ENCODE measurements at places on chromosomes 1 and 21.

- no peak for DNase-seq
Measured at GRCh38 chr1:228277491-228278431, 69.9 kb downstream of the OBSCN start.

DNA sequence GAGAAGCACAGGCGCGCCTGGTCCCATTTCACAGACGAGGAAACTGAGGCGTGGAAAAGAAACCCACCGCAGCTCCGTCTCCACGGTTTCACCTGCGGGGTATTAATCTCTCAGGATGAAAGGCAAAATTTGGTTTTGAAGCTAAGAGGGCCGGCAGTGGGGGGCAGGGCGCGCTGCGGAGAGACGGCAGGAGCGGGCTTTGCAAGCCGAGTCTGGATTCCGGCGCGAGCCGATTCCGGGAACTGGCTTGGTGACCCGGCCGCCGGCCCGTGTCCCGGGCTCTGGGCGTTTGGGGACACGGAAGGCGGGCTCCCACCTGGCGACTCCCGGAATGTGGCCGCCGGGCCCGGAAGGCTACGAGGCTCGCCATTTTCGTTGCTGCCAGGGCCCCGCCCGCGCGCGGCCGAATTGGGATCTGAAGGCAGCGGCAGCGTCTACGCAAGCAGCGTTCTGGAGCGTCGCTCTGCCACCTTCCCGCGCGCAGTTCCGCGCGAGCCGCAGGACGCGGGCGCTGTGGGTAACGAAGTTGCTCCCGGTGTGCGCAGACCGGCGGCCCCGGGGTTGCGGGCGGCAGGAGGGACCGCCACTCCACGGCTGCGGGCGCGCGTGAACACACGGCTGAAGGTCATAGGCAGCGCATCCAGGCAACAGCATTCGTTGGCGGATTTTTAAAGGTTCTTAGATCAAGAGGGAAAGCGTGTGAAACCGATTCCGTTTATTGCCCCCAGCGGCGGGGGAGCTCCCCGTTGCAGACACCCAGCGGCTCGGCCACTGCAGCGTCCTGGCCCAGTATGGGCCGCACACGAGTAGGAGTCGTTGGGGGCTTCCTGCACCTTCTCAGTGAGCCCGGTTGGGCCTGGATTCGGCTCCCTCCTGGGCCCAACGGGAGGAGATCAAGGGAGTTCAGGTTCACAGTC is 5.4 kb upstream of the PRDM16 start:
- DNase-seq = no peak

- no peak for DNase-seq
Measured at GRCh38 chr1:196557797-196558196, 50.4 kb downstream of the KCNT2 start.

- no peak for DNase-seq
Measured at GRCh38 chr1:154213274-154213673, 7.1 kb upstream of the CFAP141 start.

DNA sequence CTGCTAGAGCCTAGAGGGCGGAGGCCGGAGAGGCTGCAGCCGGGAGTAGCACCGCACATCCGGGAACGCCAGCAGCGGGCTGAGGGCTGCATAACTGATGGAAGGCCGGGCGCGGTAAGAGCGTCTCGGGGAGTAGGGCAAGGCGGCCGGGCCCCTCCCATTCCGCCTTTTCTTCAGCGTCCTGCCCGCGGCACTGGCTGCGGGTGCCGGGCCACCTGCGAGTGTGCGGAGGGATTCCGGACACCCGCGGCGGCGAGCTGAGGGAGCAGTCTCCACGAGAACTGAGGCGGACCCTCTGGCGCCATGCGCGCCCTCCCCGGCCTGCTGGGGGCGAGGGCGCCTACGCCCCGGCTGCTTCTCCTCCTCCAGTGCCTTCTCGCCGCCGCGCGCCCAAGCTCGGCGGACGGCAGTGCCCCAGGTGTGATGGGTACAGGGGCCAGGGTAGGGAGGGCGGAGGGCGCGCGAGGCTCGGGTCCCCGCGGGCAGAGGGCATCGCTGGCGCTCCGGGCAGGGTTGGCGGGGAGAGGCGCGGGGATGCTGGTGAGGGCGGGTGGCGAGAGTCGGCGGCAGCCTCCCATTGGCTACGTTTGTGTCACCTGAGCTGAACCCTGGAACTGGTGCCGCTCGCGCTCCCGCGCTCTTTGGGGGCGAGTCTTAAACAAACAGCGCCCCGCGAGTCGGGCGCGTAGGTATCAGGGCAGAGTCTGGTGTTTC is 334.4 kb downstream of the SRGAP2C start:
- DNase-seq = peak; percentile 76

DNA sequence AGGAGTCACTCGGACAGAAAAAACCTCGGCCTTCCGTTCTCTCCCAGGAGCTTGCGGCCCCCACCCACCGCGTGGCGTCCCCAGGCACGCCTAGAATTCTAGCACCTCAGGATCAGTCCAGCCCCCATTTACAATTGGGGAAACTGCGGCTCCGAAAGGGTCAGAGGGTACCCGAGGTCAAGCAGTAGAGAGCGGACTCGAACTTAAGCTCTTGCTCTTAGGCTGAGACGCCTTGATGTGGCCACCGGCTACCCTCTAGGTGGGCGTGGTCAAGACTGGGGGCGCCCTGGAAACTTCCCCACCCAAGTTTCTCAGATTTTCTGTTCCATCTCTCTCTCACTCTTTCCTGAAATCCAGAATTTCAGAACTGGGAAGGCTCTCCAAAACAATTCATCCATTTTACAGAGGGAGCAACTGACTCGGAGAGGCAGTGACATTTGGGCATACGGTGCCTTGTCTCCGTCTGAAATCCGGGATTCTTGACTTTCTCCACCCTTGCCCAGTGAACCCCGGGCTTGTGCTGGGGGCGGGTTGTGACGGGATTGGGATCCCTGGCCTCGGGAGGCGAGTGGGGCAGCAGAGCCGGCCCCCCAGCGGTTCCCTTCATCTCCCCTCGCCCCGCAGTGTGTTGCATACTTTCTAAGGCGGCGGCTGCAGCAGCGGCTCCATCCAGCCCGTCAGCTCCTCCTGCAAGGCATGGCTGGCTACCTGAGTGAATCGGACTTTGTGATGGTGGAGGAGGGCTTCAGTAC is 777 bp downstream of the AZIN2 start:
- DNase-seq = no peak

GRCh38 chr1:165371588-165372225 is 15.2 kb upstream of the LMX1A start:
- no peak for DNase-seq

DNA sequence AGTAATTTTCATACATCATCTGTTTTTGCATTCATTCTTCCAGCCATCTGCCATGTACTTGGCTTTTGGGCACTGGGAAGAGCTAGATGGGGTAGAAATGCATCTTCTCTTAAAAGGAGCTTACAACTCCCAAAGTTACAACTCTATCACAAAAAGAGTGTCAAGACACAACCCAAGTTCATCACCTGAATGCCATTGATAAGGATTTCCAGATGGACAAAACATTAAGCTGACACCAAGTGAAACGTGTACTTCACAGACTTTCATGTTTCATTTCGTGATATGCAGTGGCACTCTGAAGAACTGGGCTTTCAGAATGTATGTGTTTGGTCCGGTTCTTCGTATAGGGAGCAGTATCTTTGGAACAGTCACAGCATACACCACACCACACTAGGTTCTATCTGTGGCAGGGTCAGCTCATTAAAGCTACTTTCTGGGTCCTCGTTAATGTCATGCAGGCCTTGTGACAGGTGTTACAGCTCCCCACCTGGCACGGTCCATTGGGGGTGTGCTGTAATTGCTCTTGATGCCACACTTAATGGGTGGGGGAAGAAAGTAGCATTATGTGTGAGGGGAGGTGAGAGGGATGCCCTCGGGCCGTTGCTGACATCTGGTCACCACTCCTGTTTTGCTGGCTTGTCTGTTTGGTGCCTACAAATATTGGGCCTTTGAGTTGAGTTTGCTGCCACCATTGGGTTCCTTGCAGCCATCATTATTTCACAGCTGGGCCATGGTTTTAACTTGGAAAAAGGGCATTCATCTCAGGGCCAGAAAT is 164.9 kb downstream of the NFIA start:
- no peak for DNase-seq

- no peak for DNase-seq
Measured at GRCh38 chr1:106080608-106081325, 975.7 kb upstream of the PRMT6 start.

DNA sequence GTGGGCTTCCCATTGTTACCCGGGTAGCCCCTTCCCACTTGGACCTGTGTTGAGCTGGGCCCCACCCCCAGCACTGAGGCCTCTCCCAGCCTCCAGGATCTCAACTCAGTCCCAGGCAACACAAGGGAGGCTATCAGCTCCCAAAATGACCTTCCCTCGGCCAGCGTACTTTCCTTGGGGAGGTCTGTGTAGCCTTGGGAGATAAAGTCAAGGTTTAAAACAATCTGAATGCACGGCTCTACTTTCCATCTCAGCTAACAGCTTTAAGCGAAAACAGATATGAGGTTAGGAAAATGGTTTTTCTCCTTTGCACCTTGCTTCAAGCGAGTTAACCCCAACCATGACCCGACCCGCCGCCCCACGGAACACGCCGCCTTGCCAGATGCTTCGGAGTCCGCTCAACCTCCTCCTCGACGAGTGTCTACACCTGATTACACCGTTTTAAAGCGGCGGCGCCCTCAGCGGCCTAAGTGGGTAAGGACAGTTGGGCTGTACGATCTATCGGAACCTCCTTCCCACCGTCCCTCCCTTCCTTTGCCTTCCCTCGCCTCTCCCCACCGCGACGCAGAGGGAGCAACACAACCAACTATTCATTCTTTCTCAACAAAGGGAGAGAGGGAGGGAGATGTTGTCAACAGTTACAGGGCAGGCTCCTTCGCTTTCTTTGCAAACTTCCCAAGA is 1.1 kb downstream of the BCAR3 start:
- DNase-seq = peak; percentile 48

- no peak for DNase-seq
Measured at GRCh38 chr1:48036710-48037355, 39.6 kb upstream of the TRABD2B start.

- DNase-seq = no peak
Measured at GRCh38 chr1:247298701-247299100, 33.0 kb downstream of the ZNF496 start.

DNA sequence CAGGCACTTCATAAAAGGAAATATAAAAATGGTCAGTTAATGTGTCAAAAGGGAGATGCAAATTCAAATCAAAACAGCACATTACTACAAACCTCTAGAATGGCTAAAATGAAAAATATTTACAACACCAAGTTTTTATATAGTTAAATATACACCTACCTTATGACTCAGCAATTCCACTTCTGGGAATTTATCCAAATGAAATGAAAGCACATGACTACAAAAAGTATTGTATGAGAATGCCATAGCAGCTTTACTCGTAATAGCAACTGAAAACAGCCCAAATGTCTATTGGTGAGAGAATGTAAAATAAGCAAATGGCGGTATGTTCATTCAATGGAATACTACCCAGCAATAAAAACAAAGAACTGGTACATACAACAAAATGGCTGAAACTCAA is 175.8 kb upstream of the SPAG17 start:
- no peak for DNase-seq

- no peak for DNase-seq
Measured at GRCh38 chr1:43551396-43551888, 20.8 kb downstream of the PTPRF start.

GRCh38 chr1:160109686-160110085 is 5.9 kb upstream of the ATP1A2 start:
- no peak for DNase-seq

DNA sequence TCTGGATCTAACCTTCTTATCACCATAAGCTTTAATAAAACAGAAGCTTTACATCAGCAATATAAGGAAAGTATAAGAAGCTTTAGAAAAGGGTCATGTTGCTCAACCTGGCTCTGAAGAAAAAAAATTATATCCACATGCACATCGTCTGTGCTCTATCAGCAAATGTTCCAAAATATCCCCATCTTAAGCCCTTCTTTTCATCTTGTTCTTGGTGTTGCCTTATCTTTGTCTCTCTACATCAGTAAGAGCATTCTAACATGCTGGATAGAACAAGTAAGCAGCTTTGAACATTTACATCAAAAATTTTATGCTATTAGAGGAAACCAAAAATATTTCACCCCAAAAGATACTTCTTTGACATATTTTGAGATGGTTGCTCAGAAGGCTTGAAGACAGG is 157.8 kb upstream of the SNX7 start:
- no peak for DNase-seq

DNA sequence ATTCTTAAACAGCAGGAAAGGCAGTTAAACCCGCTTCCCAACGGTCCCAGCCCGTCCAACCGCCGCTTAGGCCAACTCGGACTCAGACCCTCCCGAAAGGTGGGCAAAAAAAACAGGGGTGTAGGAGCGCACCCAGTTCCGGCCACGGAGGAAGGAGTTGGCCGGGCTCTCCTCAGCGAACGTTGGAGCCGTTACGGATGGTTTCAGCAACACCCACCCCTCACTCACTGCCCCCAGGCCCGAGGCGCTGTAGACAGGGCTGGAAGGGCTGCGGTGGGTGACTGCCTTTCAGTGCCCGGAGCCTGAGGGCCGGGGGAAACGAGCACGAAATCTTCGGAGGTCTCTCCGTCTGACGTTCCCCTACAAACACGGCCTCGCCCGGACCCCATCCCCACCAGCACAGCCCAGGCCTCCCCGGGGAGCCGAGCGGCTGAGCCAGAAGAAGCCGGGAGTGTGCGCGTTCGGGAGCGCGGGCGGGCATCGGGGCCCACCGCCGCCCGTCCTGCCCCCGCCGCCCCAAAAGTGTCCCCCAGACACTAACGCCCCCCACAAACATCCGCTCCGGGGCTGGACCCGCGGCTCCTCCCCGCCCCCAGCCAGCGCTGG is 1.3 kb downstream of the KDM5B start:
- DNase-seq = peak; percentile 11

GRCh38 chr1:58885998-58886397 is 102.2 kb upstream of the JUN start:
- no peak for DNase-seq

DNA sequence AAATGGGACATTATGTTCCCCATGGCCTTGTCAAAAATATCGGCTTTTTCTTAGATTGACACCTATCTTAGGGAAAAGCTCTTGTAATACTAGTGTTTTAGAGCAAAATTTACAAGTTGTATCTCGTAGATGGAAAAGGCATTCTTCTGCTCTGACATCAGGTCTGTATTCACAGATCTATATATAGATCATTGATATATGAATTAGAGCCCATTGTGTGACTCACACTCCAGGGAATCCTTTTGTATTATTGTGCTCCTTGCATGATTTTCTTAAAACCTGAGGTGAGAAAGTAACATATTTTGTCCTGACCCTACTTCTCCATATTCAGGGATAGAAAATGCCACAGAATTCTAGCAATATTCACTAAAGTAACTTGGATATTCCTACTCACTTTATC is 1160.8 kb upstream of the B3GALT2 start:
- DNase-seq = no peak

GRCh38 chr1:9454494-9455066 is 84.7 kb upstream of the SLC25A33 start:
- DNase-seq = no peak

- no peak for DNase-seq
Measured at GRCh38 chr21:45859041-45859761, 122.4 kb upstream of the COL6A1 start.

- no peak for DNase-seq
Measured at GRCh38 chr1:220325306-220325995, 53.2 kb upstream of the RAB3GAP2 start.

GRCh38 chr1:204296431-204296988 is 63.2 kb downstream of the PLEKHA6 start:
- no peak for DNase-seq
